Adipocyte (in vitro differentiated cells): ENCODE measurements at places on chromosomes 2 and 18.

GRCh38 chr18:46262856-46263255, 158.7 kb downstream of the HAUS1 start:
- DNase-seq, result no peak

GRCh38 chr18:45104049-45104395, 423.3 kb downstream of the SETBP1 start:
- no peak for DNase-seq

DNA sequence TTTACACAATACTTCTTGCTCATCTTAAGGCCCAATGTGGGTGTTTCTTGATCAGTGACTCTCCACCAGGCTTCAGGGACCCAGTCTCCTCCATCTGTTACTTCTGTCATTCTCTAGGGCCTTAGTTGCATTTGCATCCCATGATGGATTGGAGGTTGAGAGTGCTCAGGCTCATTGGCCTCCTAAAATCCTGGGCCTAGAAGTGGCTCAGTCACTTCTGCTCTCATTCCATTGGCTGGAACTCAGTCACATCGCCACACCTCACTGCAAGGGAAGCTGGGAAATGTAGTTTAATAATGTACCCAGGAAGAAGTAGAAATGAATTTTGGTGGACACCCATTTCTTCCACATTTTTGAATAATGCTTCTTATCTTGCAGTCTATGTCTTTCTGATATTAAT, 223.5 kb downstream of the HRH4 start:
- DNase-seq, result no peak

- no peak for DNase-seq
These were observed 39.8 kb upstream of the EVA1A start for GRCh38 chr2:75600461-75601011.

- no peak for DNase-seq
These were observed 17.0 kb upstream of the CRYBA2 start for GRCh38 chr2:219010162-219010756.

DNA sequence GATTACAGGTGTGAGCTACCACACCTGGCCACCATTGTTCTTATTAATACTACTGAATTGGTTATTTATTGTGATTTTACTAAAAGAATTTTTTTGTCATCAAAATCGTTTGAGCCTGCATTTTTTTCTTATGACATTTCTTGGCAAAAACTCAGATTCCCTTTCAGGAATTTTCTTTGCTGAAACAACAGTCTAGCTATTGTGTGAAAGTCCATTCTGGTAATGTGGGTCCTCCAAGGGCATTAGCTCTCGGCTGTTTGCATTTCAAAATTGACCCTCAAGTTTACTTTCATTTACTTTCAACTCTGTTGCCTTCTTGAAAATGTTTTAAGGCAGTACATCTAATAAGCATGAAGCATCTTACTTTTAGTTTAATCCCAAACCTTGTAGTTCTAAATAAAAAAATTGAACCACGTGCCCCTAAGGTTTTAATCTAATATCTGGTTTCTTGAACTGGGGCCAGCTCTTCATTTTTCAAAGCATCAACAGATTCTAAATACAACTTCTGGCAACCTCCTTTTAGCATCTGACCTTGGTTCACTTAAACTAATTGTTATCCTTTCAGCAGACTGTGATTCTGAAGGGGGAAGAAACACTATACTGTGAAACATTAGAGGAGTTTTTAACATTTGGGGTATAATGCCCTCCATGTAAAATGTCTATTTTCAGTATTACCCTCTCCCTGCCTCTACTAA, 325.2 kb upstream of the RAB12 start:
- peak; percentile 75 for DNase-seq

DNA sequence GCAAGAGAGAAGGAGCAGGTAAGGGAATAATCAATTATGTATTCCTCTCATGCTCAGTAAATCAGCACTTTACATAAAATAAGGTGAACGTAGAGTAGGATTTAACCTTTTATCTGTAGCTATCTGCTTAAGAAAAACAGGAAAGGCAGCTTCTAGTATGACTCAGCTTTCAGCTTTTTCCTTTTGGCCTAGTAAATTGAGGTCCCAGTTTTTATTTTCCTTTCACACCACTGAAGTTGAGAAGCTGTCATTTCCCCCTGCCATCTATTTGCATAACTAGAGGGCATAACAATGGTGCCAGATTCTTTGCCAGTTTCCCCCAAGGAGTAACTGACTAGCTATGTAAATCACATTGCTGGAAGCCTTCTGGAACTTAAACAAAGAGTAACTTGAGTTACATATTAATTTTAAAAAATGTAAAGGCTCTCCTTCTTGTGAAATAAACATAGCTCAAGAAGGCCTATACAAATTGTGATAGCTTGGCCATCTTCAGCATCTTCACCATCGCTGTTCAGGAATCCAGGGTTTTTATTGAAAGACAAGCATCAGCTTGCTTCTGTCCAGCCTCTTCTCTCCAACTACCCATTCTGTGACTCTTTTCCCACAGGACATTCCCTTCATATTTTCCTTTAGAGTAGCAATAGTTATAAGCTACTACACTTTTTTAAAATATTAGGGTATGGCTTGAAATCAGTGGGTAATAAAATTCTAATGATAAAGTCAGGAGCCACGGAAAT, 97.0 kb downstream of the KYNU start:
- DNase-seq, result peak; percentile 29

DNA sequence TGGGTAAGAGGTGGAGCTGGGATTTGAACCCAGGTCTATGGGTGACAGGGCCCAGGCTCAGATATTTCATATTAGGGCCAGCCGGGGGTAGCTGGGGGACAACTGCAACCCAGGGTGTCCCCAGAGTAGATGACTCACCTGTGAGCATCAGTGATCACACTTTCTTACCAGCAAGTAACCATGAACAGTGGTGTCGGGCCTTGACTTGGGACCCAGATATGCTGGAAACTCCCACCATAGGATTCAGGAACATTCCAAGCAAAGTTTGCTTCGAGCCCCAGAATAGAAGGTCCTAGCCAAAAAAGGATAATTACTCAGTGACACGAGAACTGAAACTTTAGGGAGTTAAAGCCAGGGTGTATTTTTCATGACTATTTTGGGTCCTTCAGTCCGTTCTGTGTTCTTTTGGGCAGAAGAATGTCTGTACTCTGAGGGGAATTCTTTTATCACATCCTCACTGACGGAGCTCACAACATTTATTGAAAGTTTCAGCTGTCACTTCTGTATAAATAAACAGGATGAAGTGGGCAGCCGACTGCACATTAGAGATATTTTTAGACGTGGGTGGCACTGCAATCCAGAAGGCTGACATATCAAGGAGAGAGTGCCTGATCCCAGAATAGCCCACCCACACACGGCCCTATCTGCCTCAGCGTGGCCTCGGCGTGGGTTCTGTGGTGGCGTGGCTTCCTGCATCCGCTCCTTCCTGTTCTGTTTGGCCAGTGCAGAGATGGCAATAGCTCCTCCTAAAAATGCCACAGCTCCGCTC, 45.6 kb downstream of the RAMP1 start:
- DNase-seq, result peak; percentile 85

DNA sequence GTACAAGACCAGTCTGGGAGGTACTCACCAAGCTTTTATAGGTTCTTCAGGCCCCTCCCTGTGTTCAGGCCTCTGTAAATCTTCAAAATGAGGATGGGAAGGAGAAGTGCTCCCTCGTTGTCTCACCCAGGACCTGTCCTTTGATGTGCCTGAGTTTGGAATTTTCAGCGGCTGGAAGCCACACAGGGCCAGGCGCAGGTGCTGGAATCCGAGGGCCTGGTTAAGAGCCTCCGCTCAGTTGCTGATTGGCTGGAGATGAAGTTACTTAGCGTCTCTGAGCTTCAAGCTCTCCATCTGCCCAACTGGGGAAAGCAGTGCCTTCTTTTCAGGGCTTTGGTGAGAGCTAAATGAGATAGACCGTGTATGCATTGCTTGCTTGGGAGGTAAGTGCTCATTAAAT, 30.0 kb downstream of the HJURP start:
- no peak for DNase-seq

DNA sequence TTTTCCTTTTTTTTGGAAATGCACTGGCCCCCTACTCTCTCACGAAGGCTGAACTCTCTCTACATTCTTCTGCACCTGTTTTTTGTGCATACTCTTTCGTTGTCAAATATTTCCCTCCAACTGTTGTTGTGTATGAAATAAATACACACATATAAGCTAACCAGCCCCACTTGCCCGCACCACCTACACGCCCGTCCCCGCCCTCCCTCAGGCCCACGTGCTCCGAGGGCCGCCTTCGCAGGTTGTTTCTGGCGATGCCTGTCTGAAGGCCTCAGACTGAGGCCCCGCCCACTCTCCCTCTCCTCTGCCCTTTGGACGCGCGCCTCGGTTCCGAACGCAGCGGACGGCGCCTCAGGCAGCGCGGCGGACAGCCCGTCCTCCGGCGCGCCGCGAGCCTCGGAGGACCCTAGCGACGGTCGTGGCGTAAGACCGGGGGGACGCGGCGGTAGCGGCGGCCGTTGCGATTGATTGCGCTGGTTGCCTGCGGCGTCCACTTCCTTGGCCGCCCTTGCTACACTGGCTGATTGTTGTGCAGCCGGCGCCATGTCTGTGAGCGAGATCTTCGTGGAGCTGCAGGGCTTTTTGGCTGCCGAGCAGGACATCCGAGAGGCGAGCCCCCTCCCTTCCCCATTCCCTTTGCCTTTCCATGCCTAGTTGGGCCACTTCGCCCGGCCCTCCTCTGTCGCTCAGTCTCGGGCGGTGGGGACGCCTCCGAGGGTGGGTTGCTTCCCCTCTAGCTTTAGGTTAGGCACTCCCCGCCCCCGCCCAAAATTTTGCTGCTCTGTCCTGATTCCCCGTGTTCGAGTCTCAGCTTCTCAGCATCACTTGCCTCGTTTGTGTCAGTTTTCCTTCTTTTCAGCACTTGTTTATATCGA, at the start of gene TSN:
Gene TSN, plus strand, starts transcription at position 415 of the 875 bp plus-strand sequence. Its CDS starts 129 bp downstream, at position 544.
- peak; percentile 99 for DNase-seq
